Activated T-helper 17 cell treated with anti-CD3 and anti-CD28 coated beads, Interleukin-2, amount 50 U/mL, for 72 hours (primary cell): ENCODE measurements at places on chromosomes 5 and 9. TPM values are rescaled to one million over a fixed set of nuclear protein-coding genes. Genes with fewer than 3 reads are reported as not detected.
A peak's percentile ranks its signal among the peaks of the same experiment; 100 is the strongest.

DNA sequence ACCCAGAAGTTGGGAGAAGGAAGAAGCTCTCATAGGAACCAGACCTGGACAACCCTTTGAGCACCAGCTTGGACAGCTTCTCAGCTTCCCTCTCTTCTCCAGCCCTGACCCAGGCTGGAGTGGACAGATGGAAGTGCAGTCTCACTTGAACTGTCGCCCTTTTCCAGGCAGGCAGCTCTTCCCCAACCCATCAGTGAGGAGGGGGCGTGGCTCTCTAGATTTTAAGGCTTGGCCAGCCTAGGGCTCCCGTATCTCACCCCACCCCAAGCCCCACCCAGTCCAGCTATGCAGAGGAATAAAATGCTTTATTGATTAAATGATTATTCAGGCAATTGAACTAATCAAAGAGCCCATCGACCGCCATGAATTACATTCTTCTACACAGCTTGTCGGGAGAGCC, 2.2 kb downstream of the PAX5 start:
- ATAC-seq = no peak

- no peak for ATAC-seq
These were observed 56.6 kb upstream of the EGFL7 start for GRCh38 chr9:136605988-136606660.

- ATAC-seq = peak; percentile 24
These were observed 34.1 kb downstream of the SIL1 start for GRCh38 chr5:139164020-139164419.

GRCh38 chr5:159936686-159937329, 20.5 kb downstream of the ADRA1B start:
- ATAC-seq = no peak

DNA sequence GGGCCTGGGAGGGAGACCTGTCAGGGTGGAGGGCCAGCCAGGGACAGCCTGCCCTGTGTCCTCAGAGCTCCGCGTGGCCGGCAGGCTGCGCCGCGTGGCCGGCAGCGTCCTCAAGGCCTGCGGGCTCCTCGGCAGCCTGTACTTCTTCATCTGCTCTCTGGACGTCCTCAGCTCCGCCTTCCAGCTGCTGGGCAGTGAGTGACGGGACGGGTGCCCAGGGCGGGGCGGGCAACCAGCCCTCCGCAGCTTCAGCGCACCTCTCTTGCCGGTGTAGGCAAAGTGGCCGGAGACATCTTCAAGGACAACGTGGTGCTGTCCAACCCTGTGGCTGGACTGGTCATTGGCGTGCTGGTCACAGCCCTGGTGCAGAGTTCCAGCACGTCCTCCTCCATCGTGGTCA, 1.8 kb downstream of the SLC34A3 start:
- no peak for ATAC-seq

GRCh38 chr9:135811801-135812200, 95.5 kb downstream of the CAMSAP1 start:
- no peak for ATAC-seq

GRCh38 chr9:3660936-3661335, 135.1 kb upstream of the RFX3 start:
- ATAC-seq = no peak

GRCh38 chr5:151132963-151133362, 24.6 kb downstream of the ANXA6 start:
- no peak for ATAC-seq

- peak; percentile 60 for ATAC-seq
These were observed 102.4 kb upstream of the PARP8 start for GRCh38 chr5:50564079-50564478.

DNA sequence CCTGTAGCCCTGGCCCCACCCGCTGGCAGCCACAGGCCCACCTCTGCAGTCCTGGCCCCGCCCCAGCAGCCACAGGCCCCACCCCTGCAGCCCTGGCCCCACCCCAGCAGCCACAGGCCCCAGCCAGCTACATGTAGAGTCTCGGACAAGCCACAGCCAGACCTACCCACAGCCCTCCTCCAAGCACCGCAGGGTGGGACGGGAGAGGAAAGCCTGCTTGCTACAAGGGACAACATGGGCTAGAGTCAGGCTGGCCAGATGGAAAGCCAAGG, 49.5 kb upstream of the SARDH start:
- ATAC-seq = no peak

DNA sequence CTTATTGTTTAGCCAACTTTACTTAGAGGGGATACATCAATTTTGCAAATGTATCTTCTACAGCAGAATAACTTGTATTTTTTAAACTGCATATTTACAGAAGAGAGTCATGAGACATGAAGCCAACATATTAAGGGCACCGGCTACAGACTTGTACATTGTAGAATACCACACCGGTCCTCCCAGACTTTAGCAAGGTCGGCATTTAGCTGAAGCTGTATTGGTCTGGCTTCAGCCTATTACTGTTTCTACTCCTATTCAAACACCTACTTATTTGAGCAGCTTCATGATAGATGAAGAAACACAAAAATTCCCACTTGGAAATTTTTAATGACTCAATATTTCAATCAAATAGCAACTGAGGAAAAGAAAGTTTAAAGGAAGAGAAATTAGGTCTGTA, 33.0 kb downstream of the NR3C1 start:
- no peak for ATAC-seq

- no peak for ATAC-seq
These were observed 1.1 kb upstream of the SMC2 start for GRCh38 chr9:104092875-104093600.

- ATAC-seq = no peak
These were observed 128.6 kb downstream of the MAT2B start for GRCh38 chr5:163633926-163634460.

DNA sequence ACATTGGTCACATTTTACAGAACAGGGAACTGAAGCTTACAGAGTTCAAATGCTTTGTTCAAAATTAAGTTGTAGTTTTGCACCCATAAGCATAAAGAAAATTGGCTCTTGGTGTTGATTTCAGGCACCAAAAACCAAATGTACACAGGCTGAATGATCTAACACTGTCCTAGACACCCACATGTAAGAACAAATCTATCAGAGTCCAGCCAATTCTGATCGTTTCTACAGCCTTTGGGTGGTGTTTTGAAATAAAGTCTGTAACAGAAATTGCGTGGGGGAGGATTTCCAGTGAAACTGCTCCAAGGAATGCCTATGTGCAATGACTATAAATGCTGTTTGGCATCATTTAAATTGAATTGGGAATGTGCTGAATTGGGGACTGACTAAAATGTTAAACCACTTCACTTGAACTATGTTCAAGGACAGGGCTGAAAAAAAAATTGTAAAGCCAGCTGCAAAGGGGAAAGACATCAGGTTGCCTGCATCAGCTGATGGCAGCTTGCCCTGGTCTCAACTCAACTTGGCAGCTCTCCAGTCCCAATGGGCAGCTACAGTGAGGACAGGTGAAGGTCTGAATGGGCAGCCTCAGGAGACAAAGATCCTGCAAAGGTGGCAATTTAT, 92.2 kb upstream of the TRPC7 start:
- ATAC-seq = no peak

- no peak for ATAC-seq
These were observed 95.5 kb downstream of the SNX24 start for GRCh38 chr5:122940890-122941289.

DNA sequence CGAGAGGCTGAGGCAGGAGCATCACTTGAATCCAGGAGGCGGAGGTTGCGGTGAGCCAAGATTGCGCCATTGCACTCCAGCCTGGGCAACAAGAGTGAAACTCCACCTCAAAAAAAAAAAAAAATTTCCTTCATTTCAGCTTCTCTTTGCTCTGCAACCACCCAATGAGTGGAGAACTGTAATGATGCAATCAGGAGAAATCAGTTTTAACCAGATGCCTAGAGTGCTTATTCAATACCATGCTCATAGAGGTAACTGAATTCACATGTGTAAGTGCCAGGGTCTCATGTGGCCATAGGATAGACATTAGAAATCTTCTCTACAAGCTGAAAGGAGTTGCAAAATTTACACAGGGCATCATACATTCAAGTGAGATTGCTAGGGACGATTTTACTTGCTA, 70.6 kb downstream of the HMHB1 start:
- no peak for ATAC-seq

GRCh38 chr9:98797491-98797890, 1.1 kb upstream of the ANKS6 start:
- ATAC-seq = no peak

DNA sequence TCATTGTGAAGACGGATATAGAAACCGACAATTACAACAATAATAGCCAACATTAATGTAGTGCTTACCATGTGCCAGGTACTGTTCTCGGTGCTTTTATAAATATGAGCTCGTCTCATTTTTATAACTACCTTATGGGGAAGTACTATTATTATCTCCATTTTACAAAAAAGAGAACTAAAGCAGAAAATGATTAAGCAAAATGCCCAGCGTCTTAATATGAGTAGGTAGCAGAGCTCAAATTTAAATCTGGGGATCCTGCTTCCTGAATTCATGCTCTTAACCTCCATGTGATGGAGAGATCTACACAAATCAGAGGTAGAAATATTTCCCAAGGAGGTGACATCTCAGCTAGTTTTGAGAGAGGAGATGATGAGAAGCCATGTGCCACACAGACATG, 256.9 kb downstream of the TRIM32 start:
- no peak for ATAC-seq

DNA sequence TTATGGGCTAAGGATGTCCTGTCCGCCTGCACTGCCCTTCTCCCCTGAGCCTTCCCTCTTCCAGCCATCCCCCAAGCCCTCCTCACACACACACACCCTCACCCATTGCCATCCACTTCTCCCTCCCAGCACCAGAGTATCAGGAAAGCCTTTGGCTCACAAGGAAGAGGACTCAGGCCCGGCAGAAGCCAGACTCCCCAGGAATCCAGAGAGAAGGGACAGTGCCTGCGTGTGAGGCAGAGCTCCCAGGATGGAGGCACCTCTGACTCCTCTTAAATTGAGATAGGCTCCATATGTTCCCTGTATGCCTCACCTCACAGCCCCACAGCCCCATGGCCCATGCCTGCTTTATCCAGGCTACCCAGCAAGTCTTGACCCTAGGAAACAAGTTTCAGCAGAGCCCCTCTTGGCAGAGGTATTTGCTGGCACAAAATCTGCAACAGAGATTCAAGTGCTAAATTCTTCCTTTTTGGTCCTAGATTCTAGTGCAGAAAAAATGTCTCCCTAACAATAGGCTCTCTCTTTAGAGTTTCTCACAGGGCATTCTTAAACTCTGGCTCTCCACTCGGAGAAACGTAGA, 761 bp downstream of the IL17B start:
- no peak for ATAC-seq

GRCh38 chr9:123196124-123196523, 72.3 kb downstream of the STRBP start:
- no peak for ATAC-seq

Gene TMEM232
- 0.87 TPM for total RNA-seq

Gene TMEM174
- total RNA-seq = not detected

Gene SLC25A46
- 53.1 TPM for total RNA-seq

Gene TRPM3
- not detected for total RNA-seq

Gene CCL27
- total RNA-seq = 0.78 TPM

Gene SMIM33
- total RNA-seq = 0.54 TPM

Gene UBE2D2
- 270 TPM for total RNA-seq

Gene ABO
- total RNA-seq = not detected
